ENCODE measurements at places on chromosomes 3 and 15.

GRCh38 chr15:92418864-92419263 is 25.2 kb downstream of the ST8SIA2 start:
- no peak for DNase-seq

GRCh38 chr3:123481071-123481470 is 32.2 kb upstream of the ADCY5 start:
- no peak for DNase-seq

- no peak for DNase-seq
These were observed 699.6 kb downstream of the FHIT start for GRCh38 chr3:60551455-60552209.

DNA sequence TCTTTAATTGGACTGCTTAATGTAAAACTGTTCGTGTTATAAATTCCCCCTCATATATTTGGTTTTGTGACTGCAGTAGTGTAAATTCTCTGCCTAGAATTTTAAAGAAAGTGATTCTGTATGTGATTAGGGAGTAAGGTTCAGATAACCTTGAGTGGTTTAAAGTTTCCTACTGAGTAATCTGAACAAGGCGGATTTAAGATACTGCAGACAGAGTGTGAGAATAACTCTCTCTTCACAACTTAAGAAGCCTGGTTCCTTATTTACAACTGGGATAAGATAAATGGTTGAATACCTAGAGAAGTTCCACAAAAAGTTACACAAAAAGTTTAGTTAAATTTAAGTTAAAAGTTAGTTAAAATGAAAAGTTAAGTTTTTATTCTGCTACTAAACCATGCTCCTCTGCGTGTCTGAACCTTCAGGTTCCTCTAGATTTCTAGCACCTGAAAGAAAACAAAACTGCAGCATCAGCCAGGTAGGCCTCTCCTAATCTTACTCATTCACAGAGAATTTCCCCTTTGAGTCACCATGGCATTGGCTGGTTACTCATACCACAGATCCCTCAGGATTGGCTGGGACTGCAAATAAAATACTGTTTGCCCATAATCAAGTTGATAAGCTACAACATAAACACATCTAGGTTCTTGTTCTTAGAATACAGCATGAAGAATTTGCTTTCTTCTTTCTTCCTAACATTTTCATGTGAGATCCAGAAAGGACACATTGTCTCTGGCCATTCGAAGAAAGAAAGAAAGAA is at the start of gene ARL14:
Gene ARL14, plus strand, starts transcription at position 614 of the 757 bp plus-strand sequence. CDS start 187 bp downstream, outside the sequence.
- DNase-seq = no peak

DNA sequence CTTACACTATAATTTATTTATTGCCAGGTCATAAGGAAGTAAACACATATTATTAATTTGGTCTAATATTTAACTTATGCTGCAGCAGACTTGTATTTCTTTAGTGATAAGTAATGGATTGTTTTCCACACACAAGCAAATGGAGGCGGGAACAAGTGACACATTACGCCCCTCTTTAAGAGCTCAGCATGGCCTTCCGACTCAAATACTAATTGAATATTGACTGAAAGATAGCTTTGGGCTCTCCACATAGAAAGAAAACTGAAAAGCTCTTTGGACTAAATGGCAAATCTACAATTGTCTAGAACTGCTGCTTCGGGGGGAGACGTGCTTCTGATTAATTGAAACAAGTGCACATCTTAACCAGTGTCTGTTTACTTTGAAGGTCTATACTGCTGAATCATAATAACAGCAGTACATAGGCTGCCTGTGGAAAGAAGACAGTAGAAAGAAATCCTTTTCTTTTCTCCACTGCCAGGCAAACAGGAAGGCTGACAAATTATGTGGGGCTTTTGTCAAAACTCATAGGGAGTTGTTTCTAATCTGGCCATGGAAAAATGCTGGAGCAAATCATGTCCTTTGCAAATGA is 15.9 kb downstream of the CADPS start:
- no peak for DNase-seq

DNA sequence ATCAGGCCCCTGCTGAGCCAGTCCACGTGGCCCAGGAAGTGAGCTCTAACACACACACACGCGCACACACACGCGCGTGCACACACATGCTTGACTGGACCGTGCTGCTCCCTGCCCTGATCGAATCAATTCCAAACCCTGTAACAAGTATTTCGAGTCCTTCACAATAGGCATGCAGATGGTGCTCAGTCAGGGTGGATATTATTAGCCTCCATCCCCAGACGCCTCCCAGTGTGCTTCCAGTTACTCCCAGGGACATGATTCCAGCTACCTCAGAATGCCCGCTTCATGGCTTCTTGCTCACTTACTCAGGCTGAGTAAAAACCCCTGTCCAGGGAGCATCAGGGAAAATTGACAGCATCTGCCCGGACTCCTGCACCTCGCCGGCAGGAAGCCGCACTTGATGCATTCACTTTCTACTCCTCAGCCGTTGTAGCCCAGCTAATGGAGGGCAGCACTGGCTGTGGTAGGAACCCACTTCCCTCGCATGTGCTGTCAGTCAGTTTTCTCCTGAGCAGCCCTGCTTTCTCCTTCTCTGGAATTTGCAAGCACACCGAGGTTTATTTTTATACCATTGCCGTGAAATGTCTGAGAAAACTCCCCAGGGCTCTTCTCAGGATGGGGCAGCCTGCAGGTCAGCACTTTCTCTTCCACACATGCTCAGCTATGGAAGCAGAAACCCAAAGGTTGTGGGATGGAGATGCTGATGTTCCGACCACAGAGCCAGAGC is 126.1 kb upstream of the ABHD17C start:
- no peak for DNase-seq

DNA sequence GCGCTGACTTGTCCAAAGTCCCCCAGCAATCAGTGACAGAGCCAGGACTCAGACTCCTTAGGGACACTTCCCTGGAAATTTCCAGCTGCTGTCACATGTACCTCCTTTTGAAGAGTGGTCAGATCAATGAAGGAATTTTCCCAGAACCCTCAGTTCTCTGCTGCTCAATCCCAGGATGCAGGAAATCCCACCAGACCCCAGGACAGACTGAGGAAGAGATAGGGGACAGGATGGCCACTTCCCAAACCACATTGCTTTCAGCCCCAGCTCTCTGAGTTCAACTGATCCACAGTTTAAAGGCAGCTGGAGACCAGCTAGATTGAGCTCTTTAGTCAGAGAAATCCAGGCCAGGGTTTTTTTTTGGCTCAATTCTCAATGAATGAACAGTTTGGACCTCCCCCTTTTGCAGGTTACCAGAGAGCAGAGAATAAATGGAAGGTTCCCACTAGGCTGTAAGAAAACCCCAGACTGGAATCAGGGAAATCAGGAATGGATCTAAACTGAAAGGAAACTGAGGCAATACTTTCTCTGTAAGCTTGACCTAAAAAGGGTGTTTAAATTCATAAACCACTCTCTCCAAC is 1.5 kb downstream of the CYP1A1 start:
- DNase-seq = no peak

DNA sequence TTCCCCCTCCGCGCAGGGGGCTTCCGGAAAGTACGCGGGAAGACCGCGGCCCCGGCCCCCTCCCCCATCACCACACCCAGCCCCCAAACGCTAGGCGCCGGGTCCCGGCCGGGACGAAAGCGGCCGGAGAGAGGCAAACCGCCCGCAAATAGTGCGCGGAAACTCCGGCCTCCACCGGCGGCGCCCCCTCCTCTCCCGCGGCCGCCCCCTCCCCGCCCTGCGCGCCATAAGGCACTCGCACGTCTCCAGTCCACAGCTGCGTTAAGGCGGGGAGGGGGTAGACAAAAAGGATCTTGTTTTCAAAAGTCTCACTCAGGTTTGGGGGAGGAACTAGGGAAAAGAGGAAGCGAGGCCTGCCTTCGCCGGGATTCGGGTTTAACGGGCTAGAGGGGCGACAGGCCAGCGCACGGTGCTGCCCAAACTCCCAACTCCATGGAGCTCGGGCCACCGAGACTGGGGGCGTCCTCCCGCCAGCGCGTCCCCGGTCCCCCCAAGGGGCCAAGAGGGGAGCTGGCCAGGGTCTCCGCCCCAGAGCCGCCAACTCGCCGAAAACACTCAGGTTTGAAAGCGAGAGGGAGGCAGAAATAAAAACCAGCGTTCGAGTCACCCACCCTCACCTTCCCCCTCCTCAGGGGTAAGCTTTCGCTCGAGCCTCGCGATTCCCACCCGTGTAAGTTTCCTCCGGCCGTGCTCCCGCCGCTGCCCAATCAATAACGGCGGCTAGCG is 1.8 kb downstream of the ANP32A start:
- DNase-seq = peak; percentile 62

DNA sequence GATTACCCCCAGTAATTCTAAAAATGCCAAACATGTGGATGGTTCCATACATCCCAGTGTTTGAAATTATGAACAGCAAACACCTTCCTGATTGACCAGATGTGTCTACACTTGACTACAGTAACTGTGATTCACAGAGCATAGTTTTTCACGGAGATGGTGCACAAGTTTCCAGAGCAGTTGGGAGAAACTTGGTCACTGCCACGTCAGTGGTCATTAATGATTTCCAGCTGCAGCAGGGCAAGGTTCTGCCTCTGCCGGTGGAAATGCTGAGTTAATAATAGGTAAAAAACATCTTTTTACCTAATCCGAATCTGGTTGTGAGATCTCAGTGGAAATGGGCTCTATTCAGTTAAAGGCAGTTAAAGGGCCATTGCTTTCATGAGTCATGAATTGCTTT is 154.1 kb upstream of the FEZF2 start:
- DNase-seq = no peak

DNA sequence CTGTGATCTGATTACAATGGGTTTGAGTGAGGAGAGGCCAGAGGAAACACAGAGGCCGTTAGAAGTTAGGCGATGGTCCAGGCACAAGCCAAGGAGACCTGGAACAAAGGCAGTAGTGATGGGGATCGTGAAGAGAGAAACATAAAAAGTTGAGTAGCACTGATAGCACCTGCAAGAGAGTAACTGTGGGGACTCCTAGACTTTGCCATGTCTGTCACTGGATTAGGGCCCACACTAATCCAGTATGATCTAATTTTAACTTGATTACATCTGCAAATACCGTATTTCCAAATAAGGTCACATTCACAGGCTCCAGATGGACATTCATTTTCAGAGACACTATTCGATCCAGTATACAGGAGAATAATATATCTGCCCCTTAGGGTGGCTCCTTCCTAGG is 144.7 kb downstream of the RAB11A start:
- no peak for DNase-seq

GRCh38 chr15:93124126-93124525 is 35.1 kb upstream of the RGMA start:
- DNase-seq = no peak

DNA sequence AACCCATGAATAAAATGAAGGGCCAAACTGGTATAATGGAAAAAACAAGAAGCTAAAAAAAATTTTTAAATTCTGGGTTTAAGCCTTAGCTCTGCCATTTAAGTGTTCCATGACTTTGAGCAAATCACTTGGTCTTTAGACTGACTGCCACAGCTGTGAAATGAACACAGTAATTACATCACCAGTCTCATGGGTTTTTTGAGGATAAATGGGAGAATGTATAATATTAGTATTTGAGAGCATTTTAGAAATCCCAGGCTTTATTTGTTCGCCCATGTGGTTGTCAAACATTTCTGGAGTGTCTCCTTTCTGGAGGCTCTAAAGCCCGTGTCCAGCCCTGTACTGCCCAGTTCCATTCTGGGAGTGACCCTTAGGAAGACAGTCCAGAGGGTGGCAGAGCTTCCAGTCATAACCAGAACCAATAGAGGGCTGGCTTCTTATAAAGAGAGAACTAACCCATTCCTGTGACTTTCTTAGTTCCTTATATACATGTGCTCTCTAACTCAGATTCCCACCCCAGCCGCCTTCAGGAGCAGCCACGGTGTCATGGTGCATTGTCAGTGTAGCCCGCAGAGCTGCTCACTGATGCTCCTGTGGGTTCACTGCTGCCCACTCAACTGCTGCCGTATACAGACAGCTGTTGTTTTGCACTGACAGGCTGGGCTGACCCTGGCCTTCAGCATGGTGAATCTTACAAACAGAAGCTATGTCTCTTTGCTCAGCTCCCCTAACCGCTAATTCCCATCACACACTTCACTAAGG is 44.7 kb downstream of the BOC start:
- no peak for DNase-seq

DNA sequence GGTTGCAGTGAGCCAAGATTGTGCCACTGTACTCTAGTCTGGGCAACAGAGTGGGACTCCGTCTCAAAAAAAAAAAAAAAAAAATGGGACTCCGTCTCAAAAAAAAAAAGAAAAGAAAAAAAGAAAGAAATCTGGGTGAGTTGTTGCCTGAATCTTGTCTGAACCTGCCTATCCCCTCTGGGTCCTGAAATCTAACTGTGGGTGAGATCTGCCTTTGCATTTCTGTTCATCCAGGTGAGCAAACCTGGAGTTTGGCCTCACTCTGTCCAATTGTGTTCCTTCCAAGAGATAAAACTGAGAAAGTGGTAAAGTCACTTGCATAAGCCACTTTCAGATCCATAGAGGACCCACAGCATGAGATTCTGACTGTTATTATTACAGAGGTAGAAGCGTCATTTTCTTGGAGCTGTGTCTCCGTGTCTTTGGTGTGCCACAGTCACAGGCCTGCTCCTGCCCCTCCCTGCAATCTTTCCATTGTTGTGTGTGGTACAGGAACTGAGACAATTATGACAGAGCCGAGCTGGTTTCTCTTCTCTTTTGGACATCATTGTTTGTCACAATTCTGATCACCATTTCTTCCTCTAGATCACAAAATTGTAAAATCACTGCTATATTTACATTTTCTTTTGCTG is 235.9 kb downstream of the LPP start:
- peak; percentile 80 for DNase-seq
